Suppressor macrophage (primary cell): ENCODE measurements at places on chromosomes 5 and 9.

DNA sequence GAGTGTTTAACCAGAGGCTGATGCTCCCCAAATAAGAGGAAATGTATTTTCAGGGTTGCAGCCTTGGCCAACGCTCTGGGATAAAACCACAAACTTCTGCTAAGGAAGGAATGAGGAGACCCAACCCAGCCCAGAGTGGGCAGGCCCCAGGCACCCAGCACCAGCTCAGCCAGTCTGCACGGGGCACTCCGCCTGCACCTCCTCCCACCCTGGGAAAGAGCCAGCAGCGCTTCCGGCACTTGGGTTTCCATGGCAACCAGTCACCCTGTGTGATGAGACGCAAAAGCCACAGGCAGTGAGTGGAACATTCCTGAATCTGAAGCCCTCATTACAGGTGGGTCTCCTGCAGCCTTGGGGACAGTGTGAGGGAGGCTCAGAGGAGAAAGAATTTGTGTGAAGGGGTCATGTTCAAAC lies 85.2 kb upstream of the ZBTB43 start:
- peak; percentile 96 for DNase-seq

GRCh38 chr5:146721073-146721815 lies 157.3 kb downstream of the PPP2R2B start:
- DNase-seq: no peak

DNA sequence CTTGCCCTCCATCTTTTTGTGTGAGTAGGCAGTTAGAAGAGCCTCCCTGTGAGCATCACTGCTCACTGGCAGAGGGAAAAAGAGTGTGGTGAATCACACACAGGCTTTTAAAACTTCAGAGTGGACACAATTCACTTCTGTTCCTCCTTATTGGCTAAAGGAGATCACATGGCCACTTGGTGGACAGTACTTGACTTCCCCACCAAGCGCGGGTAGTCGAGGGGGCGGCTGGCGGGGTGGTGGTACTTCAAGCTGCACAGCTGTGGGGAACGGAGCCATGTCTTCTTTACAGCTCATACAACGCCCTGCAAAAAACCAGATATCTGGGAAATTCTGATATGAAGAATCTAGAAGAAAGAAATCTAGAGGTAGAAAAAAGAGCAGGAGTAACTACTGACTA lies 95.4 kb downstream of the PAM start:
- no peak for DNase-seq

DNA sequence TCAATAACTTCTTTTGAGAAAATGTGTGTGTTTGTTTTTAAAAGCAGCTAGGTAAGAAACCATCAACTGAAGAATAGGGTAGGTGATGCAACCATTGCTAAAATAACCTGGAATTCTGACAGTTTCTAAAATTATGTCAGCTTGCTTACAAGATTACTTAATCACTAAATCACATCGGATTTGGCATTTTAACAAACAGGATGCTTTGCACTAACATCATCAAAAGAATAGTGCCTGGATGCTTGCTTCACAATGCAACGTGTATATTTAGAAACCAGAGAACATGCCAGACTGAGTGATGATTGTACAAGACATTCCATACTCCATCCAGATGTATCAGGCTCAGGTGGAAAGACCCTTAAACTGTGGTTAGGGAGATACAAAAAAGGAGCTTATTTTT lies 43.9 kb downstream of the PAM start:
- no peak for DNase-seq

GRCh38 chr9:136133191-136133958 lies 14.7 kb upstream of the TMEM250 start:
- DNase-seq: peak; percentile 17

GRCh38 chr9:116032683-116033440 lies 120.7 kb upstream of the PAPPA start:
- DNase-seq: no peak

- no peak for DNase-seq
Measured at GRCh38 chr5:56803025-56803424, 12.3 kb upstream of the MAP3K1 start.

DNA sequence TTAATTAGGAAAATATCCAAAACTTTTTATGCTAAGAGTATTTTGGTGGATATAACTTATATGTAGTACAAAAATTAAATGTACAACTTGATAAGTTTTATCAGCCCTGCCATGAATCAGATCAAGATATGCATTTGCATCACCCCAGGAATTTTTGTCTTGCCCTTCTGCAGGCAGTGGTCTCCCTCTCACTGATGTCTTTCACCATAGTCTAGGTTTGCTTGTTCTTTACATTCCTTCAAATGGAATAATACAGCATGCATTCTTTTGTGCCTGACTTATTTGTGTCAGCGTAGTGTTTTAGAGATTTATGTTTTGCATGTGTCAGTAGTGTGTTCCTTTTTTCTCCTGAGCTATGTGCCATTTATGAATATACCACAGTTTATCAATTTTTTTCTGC lies 36.4 kb downstream of the RNF180 start:
- DNase-seq: no peak

GRCh38 chr9:107737987-107738743 lies 248.6 kb upstream of the KLF4 start:
- no peak for DNase-seq
